ENCODE measurements at places on chromosomes 1 and 21.

- DNase-seq, result no peak
Observed at GRCh38 chr21:35091496-35091895, 42.4 kb upstream of the RUNX1 start.

- DNase-seq, result no peak
Observed at GRCh38 chr21:41965461-41966013, 11.7 kb upstream of the C2CD2 start.

GRCh38 chr1:77103486-77103885 lies 115.7 kb downstream of the PIGK start:
- no peak for DNase-seq

GRCh38 chr1:9202240-9202870 lies 32.2 kb upstream of the H6PD start:
- DNase-seq, result no peak

DNA sequence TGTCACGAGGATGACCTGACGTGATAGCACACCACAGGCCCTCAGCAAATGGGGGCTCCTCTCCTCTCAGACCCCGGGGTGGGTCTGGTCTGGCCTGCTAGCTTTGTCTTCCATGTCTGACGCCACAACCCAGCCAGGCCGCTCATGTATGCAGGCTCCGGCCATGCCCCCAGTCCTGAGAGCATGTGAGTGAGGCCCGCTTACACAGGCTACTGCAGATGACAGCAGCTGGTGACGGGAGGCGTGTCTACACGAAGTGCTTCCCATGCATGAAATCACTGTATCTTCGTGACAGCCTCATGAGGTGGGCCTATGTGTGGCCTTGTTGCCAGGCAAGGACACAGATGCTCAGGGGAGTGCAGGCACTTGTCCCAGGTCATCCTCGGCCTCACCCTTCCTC lies 16.4 kb downstream of the WNT4 start:
- no peak for DNase-seq

GRCh38 chr21:34192646-34193285 lies 119.4 kb downstream of the MRPS6 start:
- DNase-seq, result no peak

- DNase-seq, result no peak
Observed at GRCh38 chr1:206883876-206884275, 13.4 kb upstream of the IL24 start.

DNA sequence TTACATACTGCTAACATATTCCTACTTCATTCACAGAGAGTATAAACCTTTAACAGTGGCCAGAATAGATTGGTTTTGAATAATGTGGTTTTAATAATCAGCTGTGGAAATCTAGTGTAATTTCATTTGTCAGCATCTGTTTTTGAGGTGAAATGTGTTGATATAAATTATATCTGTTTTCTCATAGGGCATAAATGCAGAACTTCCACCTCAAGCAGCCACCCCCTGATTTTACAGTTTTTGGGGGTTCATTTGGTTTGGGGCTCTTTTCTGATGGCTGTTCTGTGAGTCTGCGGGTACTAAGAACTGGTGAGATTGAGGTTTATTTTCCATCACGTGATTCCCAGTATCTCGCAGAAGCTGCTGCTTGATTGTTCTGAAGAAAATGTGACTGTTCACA lies 23.2 kb downstream of the EDARADD start:
- no peak for DNase-seq

- no peak for DNase-seq
Observed at GRCh38 chr1:192442736-192443135, 125.9 kb downstream of the RGS21 start.

DNA sequence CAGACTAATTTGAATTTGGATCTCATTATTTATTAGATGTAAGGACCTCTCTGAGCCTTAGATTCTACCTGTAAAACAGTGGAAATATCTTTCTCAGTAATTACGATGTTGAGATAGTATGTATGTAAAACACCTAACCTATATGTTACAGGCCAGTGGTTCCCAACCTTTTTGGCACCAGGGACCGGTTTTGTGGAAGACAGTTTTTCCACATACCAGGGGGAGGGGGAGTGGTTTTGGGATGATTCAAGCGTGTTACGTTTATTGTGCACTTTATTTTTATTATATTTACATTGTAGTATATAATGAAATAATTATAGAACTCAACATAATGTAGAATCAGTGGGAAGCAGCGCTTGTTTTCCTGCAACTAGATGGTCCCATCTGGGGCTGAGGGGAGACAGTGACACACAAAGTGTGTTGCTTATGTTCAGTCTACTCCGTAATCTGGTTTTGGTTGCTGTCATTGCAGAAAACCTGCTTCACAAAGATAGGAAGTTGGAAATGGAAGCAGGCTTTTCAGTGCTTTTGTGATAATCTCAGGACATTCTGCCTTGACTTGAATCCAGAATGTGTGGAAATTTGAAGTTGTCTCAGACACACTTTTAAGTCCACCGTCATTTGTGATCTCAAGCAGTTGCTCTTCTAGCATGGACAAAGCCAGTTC lies 12.8 kb downstream of the XPR1 start:
- no peak for DNase-seq

DNA sequence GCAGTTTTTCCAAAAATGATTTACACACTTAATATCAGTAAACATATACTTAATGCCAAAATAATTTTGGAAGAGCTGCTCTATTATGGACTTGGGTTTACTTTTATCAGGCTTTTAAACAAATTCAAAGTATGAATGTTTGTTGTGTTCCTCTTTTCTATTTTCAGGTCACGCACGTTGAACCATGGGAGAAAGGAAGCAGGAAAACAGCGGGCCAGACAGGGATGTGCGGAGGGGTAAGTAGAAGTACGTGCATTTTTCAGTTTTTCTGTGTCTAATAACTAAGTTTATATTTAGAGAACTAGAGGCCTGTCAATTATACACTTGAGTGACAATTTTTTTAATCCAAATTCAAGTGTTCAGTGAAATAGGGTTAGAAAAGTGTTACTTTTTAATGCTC lies 3.4 kb downstream of the PRPF38B start:
- no peak for DNase-seq

DNA sequence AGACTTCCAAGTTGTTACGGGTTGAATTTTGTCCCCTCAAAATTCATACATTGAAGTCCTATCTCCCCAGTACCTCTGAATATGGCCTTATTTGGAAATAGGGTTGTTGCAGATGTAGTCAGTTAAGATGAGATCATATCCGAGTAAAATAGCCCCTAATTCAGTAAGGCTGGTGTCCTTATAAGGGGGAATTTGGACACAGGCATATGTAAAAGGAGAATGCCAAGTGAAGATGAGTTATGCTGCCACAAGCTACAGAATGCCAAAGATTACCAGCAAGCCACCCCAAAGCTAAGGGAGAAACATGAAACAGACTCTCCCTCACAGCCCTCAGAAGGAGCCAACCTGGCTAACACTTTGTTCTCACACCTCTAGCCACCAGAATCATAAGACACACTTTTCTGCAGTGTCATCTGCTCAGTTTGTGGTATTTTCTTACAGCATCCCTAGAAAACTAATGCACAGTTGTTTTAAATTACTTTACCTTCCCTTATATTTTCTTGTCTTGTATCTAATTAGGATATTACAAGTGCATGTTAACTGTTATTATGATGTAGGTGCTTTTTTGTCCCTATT lies 43.3 kb upstream of the PRDX6 start:
- no peak for DNase-seq

DNA sequence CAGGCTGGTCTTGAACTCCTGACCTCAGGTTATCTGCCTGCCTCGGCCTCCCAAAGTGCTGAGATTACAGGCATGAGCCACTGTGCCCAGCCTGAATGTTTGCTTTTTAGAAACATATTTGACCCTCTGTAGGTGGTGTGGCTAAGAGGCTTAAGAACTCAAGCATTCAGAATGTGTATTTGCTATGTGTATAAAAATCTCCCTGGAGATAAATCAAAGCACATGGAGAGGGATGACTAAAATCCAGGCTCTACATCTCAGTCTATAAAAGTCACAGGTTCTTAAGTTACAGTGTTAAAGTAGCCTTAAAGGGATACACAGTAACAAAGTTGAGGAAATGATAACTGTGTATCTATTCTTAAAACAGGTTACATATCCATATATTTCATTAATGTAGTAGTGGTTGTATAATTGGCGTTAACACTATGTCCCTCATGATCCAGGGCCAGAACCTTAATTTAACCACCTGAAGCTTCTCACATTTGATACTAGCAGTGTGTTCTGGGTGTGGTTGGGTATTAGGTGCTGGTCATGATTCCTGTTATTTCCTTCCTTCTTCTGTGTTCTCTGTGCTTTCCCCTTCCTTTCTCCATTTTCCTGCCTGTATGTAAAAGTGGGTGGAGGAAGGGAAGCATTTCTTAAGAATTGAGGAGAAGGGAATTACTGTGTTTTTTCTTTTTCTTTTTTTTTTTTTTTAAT lies 16.2 kb downstream of the GIPC2 start:
- no peak for DNase-seq

GRCh38 chr1:173414539-173415226 lies 62.5 kb upstream of the PRDX6 start:
- no peak for DNase-seq

- DNase-seq, result no peak
Observed at GRCh38 chr1:40651138-40651857, 14.2 kb downstream of the RIMS3 start.

DNA sequence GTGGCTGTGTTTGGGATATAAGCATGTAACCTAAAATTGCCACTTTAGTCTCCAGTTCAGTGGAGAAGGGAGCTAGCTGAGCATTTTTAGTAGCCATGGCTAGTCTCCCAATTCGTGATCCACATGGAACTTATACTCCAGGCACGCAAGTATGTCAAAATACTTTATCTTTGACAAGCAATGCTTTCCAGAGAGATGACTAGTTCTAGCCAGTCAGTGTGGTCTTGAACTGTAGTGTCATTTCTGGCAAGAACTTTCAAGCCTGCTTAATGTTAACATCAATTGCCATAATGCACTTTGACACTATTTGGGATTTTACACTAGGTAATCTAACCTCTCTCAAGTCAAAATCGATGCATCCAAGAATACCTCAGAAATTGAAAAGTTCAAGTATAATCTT lies 660.0 kb downstream of the PTPRC start:
- DNase-seq, result no peak

DNA sequence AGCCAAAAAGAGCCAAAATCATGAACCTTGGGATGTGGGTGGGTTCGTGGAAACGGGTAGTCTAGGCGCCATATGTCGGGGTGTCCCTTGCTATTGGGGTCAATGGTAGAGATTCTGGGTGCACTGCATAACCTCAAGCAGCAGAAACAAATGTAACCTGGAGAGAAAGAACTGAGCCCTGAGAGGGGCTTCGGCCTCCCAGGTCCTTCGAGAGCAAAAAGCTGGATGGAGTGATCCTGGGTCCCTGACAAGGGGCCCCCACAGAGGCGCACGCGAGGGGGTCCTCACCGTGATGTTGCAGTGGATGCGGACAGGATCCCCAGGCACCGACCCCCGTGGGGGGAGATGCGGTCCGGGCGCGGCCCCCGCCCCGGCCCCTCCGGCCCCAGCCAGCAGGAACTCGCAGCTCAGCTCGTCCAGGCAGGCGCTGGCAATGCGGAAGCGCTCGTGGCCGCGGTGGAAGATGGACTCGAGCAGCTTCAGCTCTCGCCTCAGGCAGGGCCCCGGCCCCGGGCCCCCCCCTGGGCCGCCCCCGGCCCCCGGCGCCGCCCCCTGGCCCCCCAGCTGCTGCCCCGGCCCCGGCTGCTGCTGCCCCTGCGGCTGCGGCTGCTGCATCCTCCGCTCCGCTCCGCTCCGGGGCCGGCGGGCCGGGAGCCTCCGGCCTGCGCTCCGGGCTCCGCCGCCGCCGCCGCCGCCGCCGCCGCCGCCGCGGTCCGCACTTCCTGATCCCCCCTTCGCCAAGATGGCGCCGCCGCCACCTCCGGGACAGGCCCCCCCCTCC lies at the start of gene UBE2Q1:
UBE2Q1 (minus strand) TSS at position 724 of the 781 bp plus-strand sequence; CDS start at position 615, 109 bp downstream.
- DNase-seq, result peak; percentile 6

DNA sequence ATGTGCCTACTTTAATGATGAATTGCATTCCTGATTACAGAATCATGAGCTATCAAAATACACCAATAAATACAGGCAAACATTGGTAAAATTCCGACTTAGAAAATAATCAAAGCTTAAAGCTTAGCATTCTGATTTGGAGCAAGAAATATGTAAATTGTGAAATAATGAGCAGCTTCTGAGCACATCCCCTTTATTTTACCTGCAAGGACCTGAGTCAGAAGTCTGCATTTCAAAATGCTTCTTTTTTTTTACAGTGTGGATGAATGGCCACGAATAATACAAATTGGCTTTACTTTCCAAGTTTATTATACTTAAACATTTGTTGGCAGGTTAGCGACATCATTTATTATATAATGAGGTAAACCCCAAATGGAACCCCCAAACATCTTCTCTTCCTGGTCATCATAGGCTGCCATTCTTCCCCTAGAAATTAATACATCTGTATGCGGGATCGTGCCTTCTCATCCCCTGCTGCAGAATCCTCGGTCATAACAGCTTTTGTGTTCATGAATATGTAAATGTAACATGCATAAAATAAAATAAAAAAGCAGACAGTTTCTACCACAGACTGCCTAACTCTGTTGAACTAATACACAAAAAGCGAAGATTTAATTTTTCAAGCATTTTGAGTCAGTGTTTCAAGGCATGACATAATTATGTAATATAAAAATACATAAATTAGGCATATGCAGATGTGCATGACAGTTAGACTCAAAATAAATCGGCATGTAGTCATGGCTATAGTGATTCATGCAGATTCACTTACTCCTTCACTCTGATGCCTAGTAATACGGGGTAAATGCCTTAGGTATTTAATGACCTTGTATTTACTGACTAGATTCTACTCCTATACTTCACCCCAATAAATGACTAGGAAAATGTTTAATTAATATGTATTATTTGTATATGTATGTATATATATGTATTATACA lies 339.7 kb downstream of the USP25 start:
- DNase-seq, result no peak

- no peak for DNase-seq
Observed at GRCh38 chr1:89243046-89243445, 29.6 kb downstream of the GBP5 start.

GRCh38 chr1:206923009-206923960 lies 1.5 kb upstream of the FCMR start:
- peak; percentile 66 for DNase-seq

DNA sequence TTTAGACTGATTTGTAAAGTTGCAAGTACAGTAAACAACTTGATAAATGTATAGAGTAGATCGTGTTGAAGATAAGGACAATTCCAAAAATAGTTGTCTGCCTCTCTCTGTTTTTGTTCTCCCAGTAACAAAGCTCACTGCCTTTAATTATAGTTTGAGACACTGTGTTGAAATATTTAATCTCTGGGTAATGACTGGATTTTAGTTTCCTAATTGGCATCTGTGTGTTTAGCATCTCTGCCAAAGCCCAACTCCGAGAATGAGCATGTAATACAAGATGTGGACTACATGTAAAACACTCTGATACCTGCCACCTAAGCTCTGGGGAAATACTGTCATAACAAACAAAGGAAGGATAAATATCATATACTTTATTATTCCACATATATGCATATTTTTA lies 27.7 kb upstream of the SDE2 start:
- no peak for DNase-seq

DNA sequence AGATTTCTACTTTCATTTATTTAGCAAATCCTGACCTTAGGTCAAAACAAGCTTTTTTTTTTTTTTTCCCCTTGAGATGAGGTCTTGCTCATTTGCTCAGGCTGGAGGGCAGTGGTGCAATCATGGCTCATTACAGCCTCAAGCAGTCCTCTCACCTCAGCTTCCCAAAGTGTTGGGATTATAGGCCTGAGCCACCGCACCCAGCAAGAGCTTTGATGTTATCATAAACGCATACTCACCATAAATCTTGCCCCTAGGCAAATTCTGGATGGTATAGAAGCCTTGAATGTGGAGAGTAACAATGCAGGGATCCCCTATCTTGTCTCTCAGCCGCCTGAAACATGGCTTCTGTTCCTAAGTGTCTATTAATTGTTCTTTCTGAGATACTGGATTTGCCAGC lies 24.8 kb upstream of the CLDN8 start:
- no peak for DNase-seq
